ENCODE measurements at places on chromosomes 11 and 22. TPM values are rescaled to one million over a fixed set of nuclear protein-coding genes. Genes with fewer than 3 reads are reported as not detected.

DNA sequence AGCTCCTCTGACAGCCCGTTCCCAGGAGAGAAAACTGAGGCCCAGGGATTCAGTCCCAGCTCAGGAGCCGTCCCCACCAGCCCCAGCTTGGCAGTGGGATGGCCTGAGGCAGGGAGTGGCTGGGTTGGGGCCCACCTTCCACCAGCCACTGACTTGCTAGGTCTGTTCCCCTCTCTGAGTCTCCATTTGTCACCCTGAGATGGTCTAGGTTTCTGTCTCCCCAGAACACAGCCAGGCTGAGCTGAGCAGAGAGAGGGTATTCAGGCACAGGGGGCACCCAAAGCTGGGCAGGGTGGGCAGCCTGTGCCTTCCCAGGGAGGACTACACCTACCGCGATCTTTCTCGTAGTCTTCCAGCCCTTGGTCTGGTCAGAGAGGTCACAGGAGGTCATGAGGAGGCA lies 95.7 kb downstream of the PDE2A start:
- no peak overlapping the region for H3K4me3 ChIP-seq
- H3K36me3 ChIP-seq = no peaks in the 10 kb centered on the region
- H3K4me1 ChIP-seq = no peaks in the 10 kb centered on the region
- no peak for DNase-seq
- peaks cover 8% of the 10 kb centered on the region for H3K27me3 ChIP-seq

DNA sequence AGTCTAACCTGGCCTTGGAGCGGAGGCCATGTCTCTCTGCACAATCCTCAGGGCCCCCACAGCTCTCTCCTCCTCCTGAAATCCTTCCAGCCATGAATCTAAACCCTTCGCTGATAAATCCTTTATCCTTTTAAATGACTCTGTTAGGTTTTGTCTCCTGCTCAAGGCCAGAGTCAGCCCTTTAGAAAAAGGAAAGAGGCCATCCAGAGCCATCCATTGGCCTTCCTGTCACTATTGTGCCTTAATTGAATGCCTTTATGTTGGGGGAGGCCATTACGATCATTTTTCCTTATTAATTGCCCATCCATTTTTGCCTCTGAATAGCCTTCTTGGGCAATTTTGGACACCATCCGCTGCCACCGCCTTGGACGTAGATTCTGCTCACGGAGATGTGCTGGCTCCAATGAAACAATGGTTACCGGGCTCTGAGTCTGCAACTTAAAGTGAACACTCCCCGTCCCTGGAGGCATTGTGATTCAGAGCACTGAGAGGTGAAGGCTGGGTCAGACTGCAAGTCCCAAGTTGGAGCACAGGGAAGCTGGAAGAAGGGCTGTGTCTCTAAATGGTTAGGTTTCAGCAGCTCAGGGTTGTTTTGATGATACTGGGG lies 213.0 kb upstream of the E2F8 start:
- no peak overlapping the region for H3K27ac ChIP-seq
- peaks cover 4% of the 10 kb centered on the region for H3K27me3 ChIP-seq
- H3K36me3 ChIP-seq = no peaks in the 10 kb centered on the region

GRCh38 chr22:19775496-19776325 lies 15.1 kb downstream of the TBX1 start:
- DNase-seq = no peak
- H3K36me3 ChIP-seq = no peaks in the 10 kb centered on the region
- no peak overlapping the region for H3K4me3 ChIP-seq
- peaks cover 10% of the 10 kb centered on the region for H3K4me1 ChIP-seq

- H3K4me3 ChIP-seq = no peak overlapping the region
- H3K27ac ChIP-seq = no peak overlapping the region
Measured at GRCh38 chr11:34570584-34570983, 50.3 kb upstream of the EHF start.

DEUP1 gene
- not detected for total RNA-seq

GRCh38 chr11:102438311-102439062 lies 14.1 kb downstream of the TMEM123 start:
- peak overlapping the region; percentile 39 for H3K4me3 ChIP-seq
- DNase-seq = peak; percentile 48
- peaks cover 76% of the 10 kb centered on the region for H3K4me1 ChIP-seq
- H3K27ac ChIP-seq = peak overlapping the region; percentile 79

CBLIF gene
- total RNA-seq = not detected

- H3K4me3 ChIP-seq = no peak overlapping the region
- no peaks in the 10 kb centered on the region for H3K4me1 ChIP-seq
- no peaks in the 10 kb centered on the region for H3K27me3 ChIP-seq
- no peaks in the 10 kb centered on the region for H3K36me3 ChIP-seq
Measured at GRCh38 chr22:34395370-34395769, 475.1 kb upstream of the LARGE1 start.

MMP7 gene
- total RNA-seq = not detected

DNA sequence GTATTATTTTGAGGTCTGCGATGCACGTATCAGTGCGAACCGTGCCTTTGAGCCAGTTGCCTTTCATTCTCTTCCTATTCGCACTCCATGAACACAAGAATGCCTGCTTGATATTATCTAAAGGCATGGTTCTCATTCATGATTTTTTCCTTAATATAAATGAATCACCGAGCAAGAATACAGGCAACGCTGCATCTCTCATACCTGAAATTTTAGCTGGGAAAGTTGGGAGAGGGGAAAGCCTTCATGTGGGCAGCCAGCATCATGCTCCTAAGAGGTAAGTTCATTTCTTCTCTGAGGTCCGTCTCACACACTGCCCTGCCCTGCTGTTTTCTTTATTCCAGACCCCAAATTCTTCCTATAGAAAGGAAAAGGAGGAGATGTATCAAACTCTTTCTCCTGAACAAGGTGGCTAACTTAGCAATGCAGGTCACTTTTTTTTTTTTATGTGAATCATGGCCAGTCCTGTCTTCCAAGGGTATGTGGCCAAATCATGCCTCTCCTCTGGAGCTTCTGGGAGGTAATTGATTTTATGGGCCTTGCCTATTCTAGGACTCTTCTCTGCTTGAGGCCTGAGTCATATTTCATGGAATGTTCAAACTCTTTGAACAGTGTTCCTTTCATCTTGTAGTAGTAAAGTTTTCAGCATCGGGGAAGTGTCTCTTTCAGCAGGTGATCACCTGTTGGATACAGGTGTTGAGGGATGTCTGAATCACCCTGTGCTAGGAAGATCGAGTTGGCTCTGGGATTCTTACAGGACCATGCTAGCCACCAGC lies 3.2 kb downstream of the GLB1L2 start:
- no peak overlapping the region for H3K27ac ChIP-seq
- DNase-seq = no peak
- H3K4me1 ChIP-seq = peaks cover 12% of the 10 kb centered on the region
- no peaks in the 10 kb centered on the region for H3K36me3 ChIP-seq

IZUMO1R gene
- not detected for total RNA-seq

CNGA4 gene
- 0.17 TPM for total RNA-seq

DNA sequence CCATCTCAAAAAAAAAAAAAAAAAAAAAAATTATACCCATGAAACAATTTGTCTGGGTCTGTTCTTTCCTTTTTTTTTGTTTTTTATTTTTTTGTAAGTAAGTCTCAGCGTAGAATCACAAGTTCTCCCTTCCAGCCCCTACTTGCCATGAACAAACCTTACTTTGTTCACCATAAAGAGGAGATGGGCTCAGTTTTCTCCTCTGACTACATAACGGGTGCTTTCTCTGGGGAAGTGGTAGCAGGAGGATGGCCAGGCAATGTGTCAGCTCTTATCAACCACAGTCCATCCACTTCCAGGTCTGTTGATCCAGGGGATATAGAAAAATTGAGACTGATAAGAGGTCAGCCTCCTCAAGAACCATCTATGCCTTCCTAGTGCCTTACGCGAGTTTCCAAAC lies 11.0 kb downstream of the ASCC2 start:
- H3K4me1 ChIP-seq = peaks cover 11% of the 10 kb centered on the region
- DNase-seq = no peak
- H3K4me3 ChIP-seq = no peak overlapping the region
- no peaks in the 10 kb centered on the region for H3K27me3 ChIP-seq
- H3K27ac ChIP-seq = no peak overlapping the region
- H3K36me3 ChIP-seq = peaks cover 40% of the 10 kb centered on the region

SYNGR1 gene
- 0.77 TPM for total RNA-seq

DNA sequence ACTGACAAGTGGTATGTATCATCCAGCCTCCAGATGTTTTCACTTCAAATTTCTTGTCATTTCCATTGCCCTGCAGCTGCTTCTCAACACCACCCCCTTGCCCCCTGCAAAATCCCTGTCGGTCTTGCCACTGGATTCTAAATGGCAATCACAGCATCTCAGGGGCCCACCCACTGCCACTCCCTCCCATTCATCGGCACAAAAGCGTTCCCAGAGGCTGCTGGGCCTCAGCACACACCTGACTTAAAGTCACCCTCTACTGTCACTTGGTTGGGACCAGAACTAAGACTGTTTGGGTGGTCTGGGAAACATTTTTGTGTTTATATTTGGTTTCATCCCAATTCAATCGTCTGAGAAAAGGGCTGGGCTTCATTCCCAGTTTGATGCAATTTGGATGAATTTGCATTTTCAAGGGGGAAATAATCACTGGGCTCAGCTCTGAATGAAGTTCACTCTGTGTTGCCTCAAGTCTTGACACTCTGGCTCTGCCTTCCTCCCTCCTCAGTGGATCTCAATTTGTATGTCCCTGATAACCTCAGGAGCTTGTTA lies 27.1 kb downstream of the SYT13 start:
- DNase-seq = no peak
- no peak overlapping the region for H3K4me3 ChIP-seq
- H3K27ac ChIP-seq = no peak overlapping the region
- peaks cover 2% of the 10 kb centered on the region for H3K27me3 ChIP-seq

- H3K27me3 ChIP-seq = no peaks in the 10 kb centered on the region
- peak overlapping the region; percentile 36 for H3K4me3 ChIP-seq
- H3K27ac ChIP-seq = peak overlapping the region; percentile 99
- H3K4me1 ChIP-seq = peaks cover 62% of the 10 kb centered on the region
- peaks cover 39% of the 10 kb centered on the region for H3K36me3 ChIP-seq
Measured at GRCh38 chr11:13924801-13925327, 37.7 kb upstream of the SPON1 start.

PHLDA2 gene
- total RNA-seq = 0.45 TPM

Data from activated CD4-positive, alpha-beta T cell treated with anti-CD3 and anti-CD28 coated beads, Interleukin-2, amount 10 ng/mL, durations not matched to agents 7 days and 5 days (primary cell).